ENCODE measurements at places on chromosomes 16 and 17.

DNA sequence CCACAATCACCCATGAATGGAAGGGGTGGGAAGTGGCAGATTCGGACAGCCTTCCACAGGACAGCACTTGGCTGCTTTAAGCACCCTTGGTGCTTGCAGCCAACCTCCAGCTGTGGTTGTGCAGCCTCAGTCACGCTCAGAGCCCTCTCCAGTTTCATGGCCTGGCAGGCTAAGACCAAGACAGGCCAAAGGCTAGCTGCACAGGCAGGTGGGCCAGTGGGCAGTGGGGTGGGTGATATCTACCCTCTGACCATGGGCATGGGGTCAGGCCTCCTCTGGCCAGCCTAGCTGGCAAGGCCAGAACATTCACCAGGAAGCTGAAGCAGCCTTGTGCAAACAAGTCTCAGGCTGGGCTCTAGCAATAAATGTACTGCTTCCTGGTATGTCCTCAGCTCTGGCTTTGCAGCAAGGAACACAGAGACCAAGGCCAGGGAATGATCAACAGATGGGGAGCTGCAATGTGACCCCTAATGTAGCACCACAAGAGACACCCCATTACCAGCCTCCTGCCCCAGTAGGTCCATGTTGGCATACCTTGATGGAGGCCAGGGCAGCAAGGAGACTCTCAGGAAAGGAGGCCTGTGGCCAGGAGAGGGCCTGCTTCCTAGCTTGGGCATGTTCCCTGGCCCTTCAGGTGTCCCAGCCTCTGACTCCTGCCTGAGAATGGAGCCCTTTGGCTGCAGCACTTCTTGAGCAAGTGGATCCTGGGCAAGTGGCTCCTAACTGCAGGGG is 20.9 kb downstream of the HSD11B2 start:
- DNase-seq = no peak

GRCh38 chr17:50519141-50519834 is 11.0 kb downstream of the MYCBPAP start:
- no peak for DNase-seq

DNA sequence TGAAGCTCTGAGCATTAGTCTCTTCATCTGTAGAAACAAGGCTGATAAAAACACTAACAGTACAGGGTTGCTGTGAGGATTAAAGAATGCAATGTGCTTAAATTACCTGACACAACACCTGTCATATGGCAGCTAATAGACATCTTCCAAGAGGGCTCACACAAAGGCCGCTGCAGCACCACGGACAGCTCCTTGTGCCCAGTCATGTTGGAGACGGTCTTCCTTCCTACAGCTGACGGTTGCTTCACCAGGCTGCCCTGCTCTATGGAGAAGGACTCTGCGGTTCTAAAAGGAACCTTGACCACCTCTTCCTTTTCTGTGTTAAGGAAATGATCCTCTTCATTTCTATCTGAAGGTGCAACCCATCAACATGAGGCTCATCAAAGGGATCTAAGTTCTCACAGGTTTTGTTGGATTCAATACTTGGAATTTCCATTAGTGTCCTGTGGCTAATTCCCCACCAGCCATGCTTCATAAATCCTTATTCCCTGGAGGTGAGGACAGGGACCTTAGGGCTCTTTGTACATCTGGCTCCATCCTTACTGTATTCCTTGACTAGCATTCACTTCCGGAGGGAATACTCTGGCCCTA is 138.9 kb upstream of the CES5A start:
- peak; percentile 63 for DNase-seq

DNA sequence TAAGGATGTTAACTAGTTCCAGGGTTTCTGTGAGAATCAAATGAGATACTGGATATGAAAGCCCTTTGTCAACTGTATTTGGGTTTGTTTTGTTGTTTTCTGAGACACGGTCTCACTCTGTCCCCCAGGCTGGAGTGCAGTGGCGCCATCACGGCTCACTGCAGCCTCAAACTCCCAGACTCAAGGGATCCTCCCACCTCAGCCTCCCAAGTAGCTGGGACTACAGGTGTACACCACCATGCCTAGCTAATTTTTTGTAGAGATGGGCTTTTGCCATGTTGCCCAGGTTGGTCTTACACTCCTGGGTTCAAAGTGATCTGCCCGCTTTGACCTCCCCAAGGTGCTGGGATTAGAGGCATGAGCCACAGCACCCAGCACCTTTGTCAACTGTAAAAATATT is 8.9 kb downstream of the SUPT4H1 start:
- no peak for DNase-seq

DNA sequence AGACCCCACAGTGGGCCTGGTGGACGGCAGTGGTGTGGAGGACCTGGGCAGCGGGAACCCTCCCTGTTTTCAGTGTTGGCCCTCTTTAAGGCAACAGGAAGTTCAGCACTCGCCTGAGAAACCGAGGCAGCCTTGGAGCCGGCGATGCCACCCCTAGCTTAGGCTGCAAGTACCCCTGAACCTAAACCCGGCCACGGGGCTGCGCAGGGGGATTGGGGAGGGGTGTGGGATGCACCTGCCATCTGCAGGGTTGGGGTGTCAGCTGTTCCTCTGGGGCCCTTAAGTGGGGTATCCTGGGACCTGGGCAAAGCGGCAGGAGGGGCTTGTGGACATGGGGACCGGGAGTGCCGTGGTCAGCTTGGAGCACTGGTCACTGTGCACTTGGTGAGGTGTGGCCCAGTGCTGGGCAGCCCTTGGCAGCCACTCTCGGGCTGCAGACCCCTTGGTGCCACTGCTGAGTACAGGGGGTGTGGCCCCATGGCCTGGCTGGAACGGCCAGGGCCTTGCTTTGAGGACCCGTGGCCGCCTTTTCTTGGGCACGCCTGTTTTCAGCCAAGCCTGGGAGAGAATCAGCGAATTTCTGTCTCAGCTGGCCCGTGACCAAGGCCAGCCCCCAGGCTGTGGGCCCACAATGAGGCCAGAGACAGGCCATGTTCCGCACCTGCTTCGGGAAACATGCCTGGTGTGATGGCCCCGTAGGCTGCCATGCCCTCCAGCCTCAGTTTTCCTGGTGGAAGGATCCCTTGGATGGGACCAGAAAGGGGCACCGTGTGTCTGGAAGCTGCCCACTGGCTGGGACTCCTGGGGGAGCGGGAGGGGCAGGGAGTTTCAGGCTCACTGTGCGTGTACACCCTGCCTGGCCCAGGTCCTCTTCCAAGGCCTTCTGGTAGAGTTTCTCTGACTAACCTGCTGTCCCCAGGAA is 4.1 kb upstream of the SLC25A10 start:
- DNase-seq = no peak

GRCh38 chr16:75287708-75288107 is 36.3 kb upstream of the BCAR1 start:
- DNase-seq = no peak

- no peak for DNase-seq
Observed at GRCh38 chr17:40886090-40886489, 1.0 kb upstream of the KRT20 start.

GRCh38 chr16:15993541-15993940 is 44.1 kb downstream of the ABCC1 start:
- DNase-seq = no peak

DNA sequence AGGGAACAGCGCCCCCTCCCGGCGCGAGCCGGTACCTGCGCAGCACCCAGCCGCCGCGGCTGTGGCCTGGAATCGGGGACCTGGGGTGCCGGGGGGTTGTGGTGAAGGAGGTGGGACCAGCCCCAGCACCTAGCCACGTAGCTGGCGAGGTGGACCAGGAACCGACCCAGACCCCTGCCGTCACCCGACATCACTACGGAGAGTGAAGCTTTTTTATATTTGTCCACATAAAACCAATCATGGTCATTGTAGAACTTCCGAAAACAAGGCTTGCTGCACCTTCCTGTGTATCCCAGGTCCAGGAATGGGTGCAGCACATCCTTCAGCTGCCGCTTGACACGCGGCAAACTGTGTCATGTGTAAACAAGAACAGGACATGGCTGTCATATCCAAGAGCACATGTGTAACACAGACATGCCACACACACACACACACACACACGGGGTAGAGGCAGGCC is 1.3 kb downstream of the HBQ1 start:
- DNase-seq = no peak
